Cardiac fibroblast (primary cell): ENCODE measurements at places on chromosomes 7 and 10.

GRCh38 chr7:67566101-67566500 is 569.5 kb downstream of the TYW1 start:
- no peak for DNase-seq

GRCh38 chr7:122550545-122550944 is 148.4 kb downstream of the RNF133 start:
- DNase-seq = peak; percentile 45

DNA sequence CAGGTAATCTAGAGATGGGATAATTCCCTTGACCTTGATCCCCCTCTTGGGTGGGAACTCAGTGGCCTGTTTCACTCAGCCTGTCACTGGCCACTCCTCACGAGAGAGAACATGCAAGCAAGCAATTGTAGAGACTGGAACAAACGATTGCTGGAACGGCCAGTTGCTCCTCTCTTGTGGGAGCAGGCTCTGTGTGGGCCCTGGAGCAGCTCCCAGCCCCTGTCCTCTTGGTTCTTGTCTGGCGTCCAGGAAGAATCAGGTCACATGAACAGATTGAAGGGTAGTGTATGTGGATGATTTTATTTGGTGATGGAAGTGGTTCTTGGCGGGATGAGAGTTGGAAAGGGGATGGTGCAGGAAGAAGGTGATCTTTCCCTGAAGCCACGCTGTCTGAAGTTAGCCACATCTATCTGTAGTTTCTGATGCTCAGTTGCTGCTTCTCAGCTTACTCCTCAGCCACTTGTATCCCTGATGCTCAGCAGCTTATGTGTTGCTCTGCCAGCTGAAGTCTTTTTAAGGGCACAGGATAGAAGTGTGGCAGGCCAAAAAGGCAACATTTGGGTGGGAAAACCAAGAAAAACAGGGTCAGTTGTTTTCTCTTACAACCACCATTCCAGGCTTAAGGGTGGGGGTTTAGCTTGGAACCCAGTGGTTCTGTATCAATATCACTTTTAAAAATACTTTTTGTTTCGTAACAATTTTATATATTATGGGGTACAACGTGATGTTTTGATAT is 15.9 kb downstream of the RNF133 start:
- no peak for DNase-seq

DNA sequence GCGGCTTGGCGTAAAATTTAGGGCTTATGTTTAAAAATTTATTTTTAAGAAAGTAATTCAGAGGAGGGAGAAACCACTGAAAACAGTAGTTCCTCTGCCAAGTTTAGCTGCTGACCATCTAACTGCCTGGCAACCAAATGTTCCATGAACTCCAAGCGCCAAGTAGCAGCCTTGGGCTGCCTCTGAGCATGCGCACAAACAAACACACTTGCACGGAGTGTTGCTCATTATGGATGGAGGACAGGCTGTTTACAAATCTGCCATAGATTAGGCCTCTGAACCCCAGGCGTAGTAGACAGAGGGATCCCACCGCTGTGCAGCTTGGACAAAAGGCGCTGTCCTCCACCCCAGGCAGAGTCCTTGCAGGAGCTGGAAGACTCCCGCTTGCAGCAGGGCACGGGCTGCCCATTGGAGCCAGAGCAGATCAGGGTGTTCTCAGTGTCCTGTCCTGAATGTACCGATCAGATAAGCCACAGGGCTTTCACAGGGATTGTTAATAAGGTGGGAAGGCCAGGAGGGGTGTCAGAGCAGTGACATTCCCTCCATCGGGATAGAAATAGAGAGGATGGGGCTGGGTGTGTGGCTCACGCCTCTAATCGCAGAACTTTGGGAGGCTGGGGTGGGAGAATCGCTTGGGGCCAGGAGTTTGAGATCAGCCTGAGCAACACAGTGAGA is 47.7 kb upstream of the LYZL1 start:
- DNase-seq = no peak

GRCh38 chr7:148515237-148515636 is 75.3 kb upstream of the C7orf33 start:
- no peak for DNase-seq

GRCh38 chr10:48389272-48389671 is 82.8 kb downstream of the MAPK8 start:
- no peak for DNase-seq

GRCh38 chr10:127738512-127739424 is 1.8 kb downstream of the FOXI2 start:
- no peak for DNase-seq

GRCh38 chr10:5573968-5574641 is 49.3 kb downstream of the CALML3 start:
- no peak for DNase-seq

DNA sequence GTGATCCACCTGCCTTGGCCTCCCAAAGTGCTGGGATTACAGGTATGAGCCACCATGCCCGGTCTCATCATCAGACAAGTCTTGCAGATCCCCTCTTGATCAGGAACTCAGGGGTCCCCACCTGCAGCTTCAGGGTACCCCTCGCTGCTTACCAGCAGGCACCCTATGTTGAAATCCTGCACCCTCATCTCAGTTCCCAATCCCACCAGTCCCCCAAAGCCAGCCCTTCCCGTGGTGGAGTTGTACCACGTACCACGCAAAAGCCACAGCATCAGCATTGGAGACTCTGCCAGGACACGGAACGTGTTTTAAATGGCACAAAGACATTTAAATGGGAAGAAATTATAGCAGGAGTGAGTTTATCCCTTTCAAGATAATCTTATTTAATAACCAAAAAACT is 202.0 kb downstream of the CUX1 start:
- DNase-seq = no peak

GRCh38 chr7:54968018-54968417 is 50.8 kb upstream of the EGFR start:
- no peak for DNase-seq

- no peak for DNase-seq
These were observed 291.2 kb downstream of the POM121L12 start for GRCh38 chr7:53326634-53327033.

GRCh38 chr7:116807011-116807560 is 55.3 kb upstream of the CAPZA2 start:
- DNase-seq = no peak

DNA sequence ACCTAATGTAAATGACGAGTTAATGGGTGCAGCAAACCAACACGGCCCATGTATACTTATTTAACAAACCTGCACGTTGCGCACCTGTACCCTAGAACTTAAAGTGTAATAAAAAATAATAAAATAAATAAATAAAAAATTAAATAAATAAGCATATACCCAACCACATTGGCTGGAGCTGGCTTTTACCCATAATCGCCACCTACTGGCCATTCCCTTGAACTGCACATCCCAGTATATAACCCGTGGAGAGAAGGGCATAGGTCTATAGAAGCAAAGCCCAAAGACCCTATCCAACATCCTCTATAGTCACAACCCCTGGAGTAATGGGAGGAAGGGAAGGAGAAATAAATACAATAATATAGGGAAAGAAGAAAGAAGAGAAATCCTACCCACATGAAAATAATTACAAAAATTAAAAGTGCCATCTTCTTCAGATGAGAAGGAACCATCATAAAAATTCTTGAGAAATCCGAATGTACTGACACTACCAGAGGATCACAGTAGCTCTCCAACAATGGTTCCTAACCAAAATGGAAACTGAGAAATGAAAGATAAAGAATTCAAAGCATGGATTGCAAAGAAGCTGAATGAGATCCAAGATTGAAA is 65.6 kb downstream of the TWIST1 start:
- peak; percentile 54 for DNase-seq

- no peak for DNase-seq
These were observed 261.0 kb downstream of the THSD7A start for GRCh38 chr7:11570922-11571550.

DNA sequence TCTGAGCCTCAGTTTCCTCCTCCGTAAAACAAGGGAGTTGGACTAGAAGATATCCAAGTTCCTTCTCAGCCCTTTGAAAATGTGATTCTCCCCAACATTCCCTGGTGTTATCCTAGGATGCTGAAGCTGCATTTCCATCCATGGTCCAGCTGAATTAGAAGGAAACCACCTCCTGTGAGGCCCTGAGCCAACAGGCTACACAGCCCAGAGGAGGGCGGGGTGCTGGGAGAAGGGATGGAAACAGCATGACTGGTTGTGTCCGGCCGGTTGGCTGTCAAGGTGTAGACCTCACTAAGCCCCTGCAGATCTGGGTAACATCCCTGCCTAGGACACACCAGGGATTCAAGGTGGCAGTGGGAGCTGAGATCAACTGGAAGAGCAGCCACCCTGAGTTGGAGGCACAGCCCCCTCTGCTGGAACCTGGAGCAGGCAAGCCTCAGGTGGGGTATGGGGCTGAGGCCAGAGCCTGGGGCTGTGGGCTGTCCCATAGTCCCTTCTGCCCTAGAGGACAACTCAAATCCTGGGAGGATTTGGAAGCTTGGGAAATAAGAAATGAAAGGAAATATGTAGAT is 72.0 kb downstream of the PAX2 start:
- DNase-seq = no peak

GRCh38 chr7:134842062-134842461 is 62.6 kb downstream of the CALD1 start:
- no peak for DNase-seq

DNA sequence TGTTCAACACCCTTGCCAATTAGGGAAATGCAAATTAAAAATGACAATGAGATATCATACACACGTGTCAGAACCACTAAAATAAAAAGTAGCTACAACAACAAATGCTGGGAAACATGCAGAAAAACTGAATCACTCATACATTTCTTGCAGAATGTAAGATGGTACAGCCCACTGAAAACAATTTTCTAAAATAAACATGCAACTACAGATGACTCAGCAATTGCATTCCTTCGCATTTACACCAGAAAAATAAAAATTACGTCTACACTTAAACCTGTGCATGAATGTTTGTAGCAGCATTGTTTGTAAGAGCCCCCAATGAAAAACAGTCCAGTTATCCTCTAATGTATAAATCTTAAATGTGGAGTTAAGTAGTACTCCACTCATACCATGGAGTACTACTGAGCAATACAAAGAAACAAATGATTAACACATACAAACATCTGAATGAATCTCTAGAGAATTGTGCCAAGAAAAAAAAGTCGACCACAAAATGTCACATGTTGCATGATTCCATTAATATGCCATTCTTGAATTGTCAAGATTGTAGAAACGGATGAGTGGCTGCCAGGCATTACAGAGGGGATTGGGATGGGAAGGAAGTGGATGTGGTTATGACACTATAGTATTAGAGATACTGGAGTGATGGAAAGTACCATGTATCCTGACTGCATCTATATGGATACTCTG is 134.6 kb upstream of the NPSR1 start:
- no peak for DNase-seq

GRCh38 chr7:113349339-113349738 is 231.0 kb upstream of the SMIM30 start:
- no peak for DNase-seq

GRCh38 chr7:77184990-77185389 is 14.6 kb downstream of the FGL2 start:
- DNase-seq = peak; percentile 14

DNA sequence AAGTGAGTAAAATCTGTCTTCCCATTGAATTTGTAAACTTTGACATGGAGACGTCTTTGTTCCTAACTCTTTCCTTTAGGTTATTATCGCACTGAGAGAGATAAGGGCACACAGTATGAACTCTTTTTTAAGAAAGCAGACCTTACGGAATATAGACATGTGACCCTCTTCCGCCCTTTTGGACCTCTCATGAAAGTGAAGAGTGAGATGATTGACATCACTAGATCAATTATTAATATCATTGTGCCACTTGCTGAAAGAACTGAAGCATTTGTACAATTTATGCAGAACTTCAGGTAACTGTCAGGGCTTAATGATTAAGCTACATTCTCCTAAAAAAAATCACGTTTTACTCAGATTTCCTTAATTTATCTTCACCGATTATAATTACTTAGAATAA is 20.4 kb downstream of the CSGALNACT2 start:
- no peak for DNase-seq

DNA sequence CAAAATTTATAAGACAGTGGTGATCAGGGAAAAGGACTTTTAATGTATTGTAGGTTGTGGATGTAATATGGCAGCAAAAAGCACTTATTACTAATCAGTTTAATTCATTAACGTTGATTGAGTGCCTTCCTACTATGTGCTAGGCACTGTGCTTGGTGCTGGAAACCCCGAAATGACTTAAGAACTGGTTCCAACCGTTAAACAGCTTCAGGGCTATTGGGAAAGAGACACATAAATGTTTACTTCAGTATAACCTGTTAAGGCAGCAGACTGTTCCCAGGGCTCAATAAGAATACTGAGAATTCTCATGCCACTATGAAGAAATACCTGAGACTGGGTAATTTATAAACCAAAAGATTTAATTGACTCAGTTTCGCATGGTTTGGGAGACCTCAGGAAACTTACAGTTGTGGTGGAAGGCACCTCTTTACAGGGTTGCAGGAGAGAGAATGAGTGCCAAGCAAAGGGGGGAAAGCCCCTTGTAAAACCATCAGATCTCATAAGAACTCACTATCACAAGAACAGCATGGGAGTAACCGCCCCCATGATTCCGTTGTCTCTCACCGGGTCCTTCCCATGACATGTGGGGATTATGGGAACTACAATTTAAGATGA is 1.1 kb upstream of the SLC25A13 start:
- no peak for DNase-seq

GRCh38 chr10:69410487-69410886 is 6.2 kb downstream of the TACR2 start:
- DNase-seq = no peak

DNA sequence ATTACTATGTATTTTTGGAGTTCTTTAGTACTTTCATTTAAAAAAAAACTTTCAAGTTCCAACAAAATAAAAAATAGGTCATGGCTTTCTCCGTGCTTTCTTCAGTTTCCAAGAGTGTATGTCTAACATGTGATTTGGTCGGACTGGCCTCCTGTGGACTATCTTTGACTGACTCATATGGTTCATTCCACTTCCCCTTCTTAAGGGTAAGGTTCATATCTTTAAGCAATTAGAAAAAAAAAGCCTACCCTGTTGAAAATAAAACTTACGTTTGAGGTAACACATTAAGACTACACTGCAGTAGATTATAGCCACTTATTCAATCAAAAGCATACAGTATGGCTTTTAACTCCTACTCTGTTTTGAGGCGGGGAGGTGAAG is 112.8 kb upstream of the AHR start:
- peak; percentile 71 for DNase-seq

- no peak for DNase-seq
These were observed 64.2 kb downstream of the HDAC9 start for GRCh38 chr7:18559756-18560155.

DNA sequence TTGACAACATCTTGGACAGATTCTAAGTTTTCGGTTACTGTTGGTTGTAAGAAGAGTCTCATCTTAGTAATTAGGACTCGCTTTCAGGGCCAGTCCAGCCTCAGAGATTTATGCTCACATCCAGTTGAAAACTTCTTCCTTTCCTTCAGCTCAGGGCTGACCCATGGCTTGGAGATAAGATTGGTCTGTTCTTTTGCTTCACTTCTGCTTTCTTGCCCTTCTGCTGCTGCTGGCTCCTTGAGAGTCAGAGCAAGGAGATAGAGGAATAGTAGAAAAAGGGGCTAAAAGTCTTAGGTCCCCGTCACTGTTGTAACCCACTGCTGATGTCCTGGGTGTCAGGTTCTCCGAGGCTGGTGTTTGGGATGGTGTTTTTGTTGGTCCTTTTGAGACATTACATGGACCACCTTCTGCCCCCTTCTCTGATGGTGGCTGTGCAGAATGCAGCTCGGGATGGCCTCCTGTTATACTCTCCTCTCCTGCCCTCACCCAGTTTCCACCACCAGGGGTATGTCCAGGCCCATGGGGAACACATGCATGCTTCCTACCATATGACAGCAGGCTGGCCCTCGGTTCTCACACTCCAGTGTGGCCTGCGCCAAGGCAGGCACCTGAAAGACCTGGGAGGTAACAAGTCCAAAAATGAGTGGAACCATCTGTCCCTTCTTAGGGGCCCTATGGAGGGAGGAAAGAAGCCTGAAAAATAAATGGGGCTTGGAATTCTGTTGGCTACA is 67.8 kb upstream of the PCBD1 start:
- no peak for DNase-seq

GRCh38 chr7:149381245-149381644 is 79.6 kb downstream of the ZNF777 start:
- no peak for DNase-seq
